Stomach (tissue), 19 donors: ENCODE measurements at places on chromosomes 16 and 17. TPM values are rescaled to one million over a fixed set of nuclear protein-coding genes. Genes with fewer than 3 reads are reported as not detected.

ARRB2 gene
- 18.7 TPM for total RNA-seq

LRRC75A gene
- total RNA-seq, result 306 TPM

PITPNM3 gene
- total RNA-seq, result 15.5 TPM

ADAMTS18 gene
- total RNA-seq, result not detected

KRT20 gene
- total RNA-seq, result not detected

HYDIN gene
- total RNA-seq, result not detected

DNA sequence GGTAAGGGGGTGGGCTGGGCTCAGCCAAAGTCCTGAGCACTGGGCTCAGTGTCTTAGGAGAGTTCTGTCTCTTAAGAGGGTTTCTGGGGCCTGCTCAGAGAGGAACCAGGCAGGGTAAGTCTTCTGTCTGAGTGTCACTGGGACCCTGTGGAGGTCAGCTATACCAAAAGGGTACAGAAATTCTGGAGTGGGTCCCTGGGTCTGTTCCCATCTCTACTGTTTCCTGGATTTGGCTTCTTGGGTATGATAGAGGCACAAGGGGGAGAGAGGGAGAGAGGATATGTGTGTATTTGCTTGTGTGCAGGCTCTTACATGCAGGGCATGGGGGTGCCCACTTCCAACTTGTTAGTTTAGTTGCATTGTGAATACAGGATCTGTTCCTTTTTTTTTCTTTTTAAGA is 1.6 kb downstream of the E2F4 start:
- no peak overlapping the region for H3K27ac ChIP-seq
- H3K4me3 ChIP-seq, result no peak overlapping the region
- no peaks in the 10 kb centered on the region for H3K27me3 ChIP-seq
- H3K4me1 ChIP-seq, result peaks cover 65% of the 10 kb centered on the region
- no peak for DNase-seq
- peaks cover 53% of the 10 kb centered on the region for H3K36me3 ChIP-seq

- H3K4me1 ChIP-seq, result no peaks in the 10 kb centered on the region
- H3K4me3 ChIP-seq, result no peak overlapping the region
- H3K27ac ChIP-seq, result no peak overlapping the region
- DNase-seq, result no peak
Measured at GRCh38 chr16:17832738-17833137, 362.0 kb upstream of the XYLT1 start.

GRCh38 chr17:51166987-51167931 is 1.0 kb downstream of the NME2 start:
- H3K27ac ChIP-seq, result peak overlapping the region; percentile 95
- peak; percentile 53 for DNase-seq
- peaks cover 54% of the 10 kb centered on the region for H3K36me3 ChIP-seq
- no peaks in the 10 kb centered on the region for H3K27me3 ChIP-seq
- H3K4me3 ChIP-seq, result peak overlapping the region; percentile 97

GRCh38 chr16:24198807-24199533 is 57.2 kb upstream of the CACNG3 start:
- H3K27ac ChIP-seq, result no peak overlapping the region
- H3K36me3 ChIP-seq, result no peaks in the 10 kb centered on the region
- DNase-seq, result no peak
- H3K4me3 ChIP-seq, result no peak overlapping the region
- no peaks in the 10 kb centered on the region for H3K4me1 ChIP-seq

- H3K36me3 ChIP-seq, result peaks cover 96% of the 10 kb centered on the region
- H3K27me3 ChIP-seq, result no peaks in the 10 kb centered on the region
- no peak for DNase-seq
- H3K4me3 ChIP-seq, result no peak overlapping the region
Measured at GRCh38 chr17:81582341-81582740, 30.2 kb upstream of the FAAP100 start.

DNA sequence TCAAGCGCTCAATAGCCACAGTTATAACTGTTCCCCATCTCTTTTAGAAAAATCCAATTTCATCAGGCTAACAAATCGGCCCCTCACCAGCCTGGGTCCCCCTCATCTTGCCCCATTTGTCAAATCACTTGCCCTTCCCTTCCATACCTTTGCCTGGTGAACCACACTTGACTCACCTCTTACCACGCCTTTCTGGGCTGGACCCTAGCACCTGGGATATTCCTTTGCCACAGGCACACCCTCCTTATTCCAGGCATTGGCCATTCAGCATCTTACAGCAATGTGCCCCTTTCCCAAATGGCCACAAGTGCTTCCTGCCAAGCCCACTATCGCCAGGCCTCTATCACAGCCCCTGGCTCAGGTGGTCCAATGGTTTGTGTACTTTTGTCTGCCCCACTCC is 14.9 kb downstream of the CMTM4 start:
- H3K27ac ChIP-seq, result no peak overlapping the region
- no peak for DNase-seq
- H3K36me3 ChIP-seq, result no peaks in the 10 kb centered on the region

DNA sequence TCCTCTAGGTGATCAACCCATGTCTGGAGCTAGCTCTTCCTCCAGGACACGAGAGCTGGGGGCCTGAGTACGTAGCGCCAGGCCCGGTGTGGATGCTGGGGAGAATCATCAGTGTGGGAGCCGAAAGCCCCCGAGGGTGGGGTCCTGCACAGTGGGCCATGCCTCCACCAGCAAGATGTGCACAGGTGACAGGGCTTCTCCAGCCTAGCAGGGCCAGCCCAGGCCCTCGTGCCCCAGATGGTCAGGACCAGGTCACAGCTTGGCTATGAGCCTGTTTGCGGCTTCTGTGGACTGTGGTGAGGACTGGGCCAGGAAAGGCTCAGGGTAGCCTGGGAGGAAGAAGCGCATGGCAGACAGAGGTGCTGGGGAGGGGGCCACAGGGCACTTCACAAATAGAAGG is 7.8 kb downstream of the MPG start:
- no peak overlapping the region for H3K27ac ChIP-seq
- no peak overlapping the region for H3K4me3 ChIP-seq
- H3K4me1 ChIP-seq, result peaks cover 38% of the 10 kb centered on the region
- H3K27me3 ChIP-seq, result no peaks in the 10 kb centered on the region
- DNase-seq, result no peak

DNA sequence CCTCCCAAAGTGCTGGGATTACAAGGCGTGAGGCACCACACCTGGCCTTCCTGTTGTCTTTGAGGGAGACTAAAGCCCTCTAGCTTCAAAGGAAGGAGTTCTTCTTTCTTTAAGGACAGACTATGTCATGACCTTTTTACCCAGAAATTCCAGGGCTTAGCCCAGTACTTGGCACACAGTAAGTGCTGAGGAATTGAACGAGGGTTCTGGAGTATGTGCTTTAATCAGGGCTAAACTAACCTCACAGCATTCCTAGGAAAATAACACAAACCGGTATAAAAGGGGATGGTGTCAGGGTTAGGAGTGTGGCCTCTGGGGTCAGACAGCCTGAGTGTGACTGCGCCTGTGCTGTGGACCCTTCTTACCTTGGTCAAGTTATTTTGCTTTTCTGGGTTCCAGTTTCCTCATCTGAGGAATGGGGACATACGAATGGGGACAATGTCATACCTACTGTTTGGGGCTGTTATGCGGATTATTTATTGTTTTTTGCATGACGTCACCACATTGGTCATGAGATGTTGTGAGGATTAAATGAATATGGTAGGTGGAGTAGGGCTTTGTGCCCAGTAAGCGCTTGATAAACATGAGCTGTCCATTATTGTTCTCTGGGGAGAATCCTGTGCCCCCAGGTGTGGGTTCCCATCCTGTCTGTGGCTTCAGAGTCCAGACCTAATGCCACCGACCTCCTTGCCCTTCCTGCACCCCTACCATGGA is 21.9 kb downstream of the KSR1 start:
- no peak overlapping the region for H3K4me3 ChIP-seq
- peaks cover 20% of the 10 kb centered on the region for H3K4me1 ChIP-seq
- DNase-seq, result no peak
- H3K36me3 ChIP-seq, result no peaks in the 10 kb centered on the region

DNA sequence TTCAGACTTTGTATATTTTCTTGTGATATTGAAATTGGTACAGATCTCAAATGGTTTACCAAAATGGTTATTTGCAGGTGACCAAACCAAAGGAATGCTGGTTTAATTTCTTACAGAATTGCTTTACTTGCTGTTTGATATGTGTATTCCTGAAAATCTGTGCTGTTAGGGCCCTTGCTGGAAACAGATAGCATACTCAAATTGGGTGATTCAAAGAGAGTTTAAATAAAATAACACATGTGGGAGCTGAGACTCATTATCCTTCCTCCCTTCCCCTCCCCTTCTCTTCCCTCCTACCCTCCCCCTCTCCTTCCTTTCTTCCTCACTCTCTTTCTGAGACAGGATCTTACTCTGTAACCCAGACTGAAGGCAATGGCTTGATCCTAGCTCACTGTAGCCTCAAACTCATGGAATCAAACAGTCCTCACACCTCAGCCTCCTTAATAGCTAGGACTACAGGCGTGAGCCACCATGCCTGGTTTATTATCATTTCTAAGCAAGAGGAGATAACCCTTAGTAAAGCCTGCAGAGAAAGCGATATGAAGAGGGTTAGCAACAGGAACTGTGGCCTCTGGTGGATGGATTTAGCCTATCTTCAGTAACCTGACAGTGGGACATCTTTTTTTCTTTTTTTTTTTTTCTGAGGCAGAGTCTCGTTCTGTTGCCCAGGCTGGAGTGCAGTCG is 141.9 kb downstream of the BCAS3 start:
- H3K4me1 ChIP-seq, result no peaks in the 10 kb centered on the region
- H3K27ac ChIP-seq, result no peak overlapping the region
- no peak for DNase-seq
- H3K27me3 ChIP-seq, result no peaks in the 10 kb centered on the region
- no peaks in the 10 kb centered on the region for H3K36me3 ChIP-seq

GRCh38 chr16:1771188-1771863 is at the start of gene NME3:
Gene NME3 (minus strand): TSS chr16:1771543. CDS start chr16:1771534, 9 bp downstream.
- H3K36me3 ChIP-seq, result peaks cover 49% of the 10 kb centered on the region
- peak within 1 kb of the TSS; percentile 75 for H3K4me3 ChIP-seq
- peaks cover 35% of the 10 kb centered on the region for H3K4me1 ChIP-seq
- H3K27me3 ChIP-seq, result no peaks in the 10 kb centered on the region

DNA sequence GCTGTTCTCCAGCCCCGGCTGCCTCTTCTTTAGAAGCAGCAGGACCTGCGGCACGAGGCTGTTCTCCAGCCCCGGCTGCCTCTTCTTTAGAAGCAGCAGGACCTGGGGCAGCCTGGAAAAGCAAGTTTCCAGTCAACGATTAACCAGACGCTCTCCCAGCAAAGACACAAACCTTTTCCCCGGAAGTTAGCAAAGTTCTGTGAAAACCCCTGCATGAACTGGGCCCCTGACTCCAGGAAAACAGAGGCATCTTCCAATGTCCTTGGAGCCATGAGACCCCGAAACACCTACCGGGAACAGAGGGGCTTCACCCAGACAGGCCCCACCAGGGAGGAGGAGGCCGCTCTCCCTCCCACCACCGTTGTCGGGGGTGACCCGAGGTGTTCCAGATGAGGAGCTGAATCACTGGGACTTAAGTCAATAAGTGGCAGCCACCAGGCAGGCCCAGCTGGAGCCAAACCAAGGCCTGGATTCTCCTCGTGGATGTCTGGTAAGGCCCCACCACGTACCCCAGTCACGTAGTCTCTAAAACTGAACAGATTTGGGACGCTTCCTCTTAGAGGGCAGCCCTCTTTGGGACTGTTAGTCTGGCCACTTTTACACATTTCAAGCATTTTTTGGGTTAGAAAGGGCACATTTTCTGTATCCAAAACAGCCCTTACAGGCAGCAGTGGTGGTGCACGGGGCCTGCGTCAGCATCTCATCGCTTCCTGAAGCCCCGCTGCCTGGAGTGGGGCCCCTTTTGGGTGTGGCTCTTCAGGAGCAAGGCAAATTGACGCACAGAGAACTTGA is at the start of gene RPH3AL:
Gene RPH3AL, minus strand, starts transcription at position 387 of the 792 bp plus-strand sequence. CDS start 25,264 bp downstream, outside the sequence.
- no peaks in the 10 kb centered on the region for H3K27me3 ChIP-seq
- DNase-seq, result peak; percentile 88
- H3K4me1 ChIP-seq, result peaks cover 47% of the 10 kb centered on the region

- no peak for DNase-seq
- H3K27me3 ChIP-seq, result no peaks in the 10 kb centered on the region
- no peak overlapping the region for H3K27ac ChIP-seq
- no peak overlapping the region for H3K4me3 ChIP-seq
Measured at GRCh38 chr17:13827118-13827517, 225.4 kb upstream of the HS3ST3A1 start.

- H3K36me3 ChIP-seq, result peaks cover 37% of the 10 kb centered on the region
- DNase-seq, result peak; percentile 99
- H3K27me3 ChIP-seq, result no peaks in the 10 kb centered on the region
- peak within 1 kb of the TSS; percentile 85 for H3K27ac ChIP-seq
- H3K4me1 ChIP-seq, result peaks cover 32% of the 10 kb centered on the region
Measured at GRCh38 chr17:74776044-74776962, at the start of gene NAT9. Gene NAT9 (minus strand): TSS chr17:74776345. CDS start chr17:74775698, 647 bp downstream.

GRCh38 chr16:26546573-26546972 is 520.2 kb upstream of the C16orf82 start:
- H3K4me3 ChIP-seq, result no peak overlapping the region
- DNase-seq, result no peak
- H3K27me3 ChIP-seq, result no peaks in the 10 kb centered on the region
- H3K4me1 ChIP-seq, result no peaks in the 10 kb centered on the region
- no peaks in the 10 kb centered on the region for H3K36me3 ChIP-seq

DNA sequence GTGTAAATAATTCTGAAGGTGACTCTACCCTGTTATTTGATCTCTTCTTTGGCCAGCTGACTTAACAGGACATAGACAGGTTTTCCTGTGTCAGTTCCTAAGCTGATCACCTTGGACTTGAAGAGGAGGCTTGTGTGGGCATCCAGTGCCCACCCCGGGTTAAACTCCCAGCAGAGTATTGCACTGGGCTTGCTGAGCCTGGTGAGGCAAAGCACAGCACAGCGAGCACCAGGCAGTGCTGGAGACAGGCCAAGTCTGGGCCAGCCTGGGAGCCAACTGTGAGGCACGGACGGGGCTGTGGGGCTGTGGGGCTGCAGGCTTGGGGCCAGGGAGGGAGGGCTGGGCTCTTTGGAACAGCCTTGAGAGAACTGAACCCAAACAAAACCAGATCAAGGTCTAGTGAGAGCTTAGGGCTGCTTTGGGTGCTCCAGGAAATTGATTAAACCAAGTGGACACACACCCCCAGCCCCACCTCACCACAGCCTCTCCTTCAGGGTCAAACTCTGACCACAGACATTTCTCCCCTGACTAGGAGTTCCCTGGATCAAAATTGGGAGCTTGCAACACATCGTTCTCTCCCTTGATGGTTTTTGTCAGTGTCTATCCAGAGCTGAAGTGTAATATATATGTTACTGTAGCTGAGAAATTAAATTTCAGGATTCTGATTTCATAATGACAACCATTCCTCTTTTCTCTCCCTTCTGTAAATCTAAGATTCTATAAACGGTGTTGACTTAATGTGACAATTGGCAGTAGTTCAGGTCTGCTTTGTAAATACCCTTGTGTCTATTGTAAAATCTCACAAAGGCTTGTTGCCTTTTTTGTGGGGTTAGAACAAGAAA is 5.1 kb downstream of the STH start:
- peak overlapping the region; percentile 25 for H3K27ac ChIP-seq
- peaks cover 24% of the 10 kb centered on the region for H3K4me1 ChIP-seq
- peak; percentile 81 for DNase-seq
- no peaks in the 10 kb centered on the region for H3K27me3 ChIP-seq
- no peak overlapping the region for H3K4me3 ChIP-seq

DNA sequence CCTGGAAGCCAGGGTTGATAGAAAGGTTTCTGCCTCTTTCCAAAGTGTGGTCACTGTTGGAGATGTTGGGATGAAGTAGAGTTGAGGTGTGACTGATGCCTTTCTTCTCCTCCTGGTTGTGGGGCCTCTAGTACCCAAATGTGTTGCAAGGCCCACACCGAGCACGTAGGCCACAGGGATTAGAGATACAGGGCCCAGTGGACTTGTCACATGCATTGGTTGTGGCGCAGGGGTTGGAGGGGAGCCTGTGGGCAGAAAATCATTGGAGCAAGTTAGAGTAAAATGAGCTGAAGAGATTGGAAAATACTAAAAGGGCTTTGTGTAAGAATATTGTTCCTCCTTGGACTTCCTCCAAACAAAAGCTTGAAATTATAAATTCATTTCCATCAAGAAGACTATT is 4.6 kb downstream of the KRT33A start:
- H3K27me3 ChIP-seq, result no peaks in the 10 kb centered on the region
- no peak overlapping the region for H3K27ac ChIP-seq
- no peaks in the 10 kb centered on the region for H3K36me3 ChIP-seq
